Mucosa of gallbladder (tissue), 1 donor: ENCODE measurements at places on chromosomes 7 and 10. TPM values are rescaled to one million over a fixed set of nuclear protein-coding genes. Genes with fewer than 3 reads are reported as not detected.

- DNase-seq, result no peak
Observed at GRCh38 chr7:49791088-49791741, 17.8 kb downstream of the VWC2 start.

DNA sequence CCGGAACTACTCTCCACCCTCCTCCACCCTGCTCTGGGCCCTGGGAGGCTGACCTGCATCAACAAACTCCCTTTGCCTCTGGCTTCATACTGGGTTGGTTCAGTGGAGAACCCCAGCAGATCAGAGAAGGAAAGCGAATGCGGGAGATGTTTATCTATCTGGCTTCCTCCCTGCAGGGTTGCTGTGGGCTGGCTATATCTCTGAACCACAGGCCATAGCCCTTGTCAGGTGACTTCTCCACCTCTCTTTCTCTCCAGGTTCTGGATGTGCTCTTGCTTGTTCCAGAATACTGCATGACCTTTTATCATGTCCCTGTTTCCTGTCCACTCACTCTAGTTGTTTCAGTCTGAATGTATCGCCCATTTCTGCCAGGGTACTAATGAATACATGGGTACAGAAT lies 51.7 kb upstream of the IFRD1 start:
- no peak for DNase-seq

DNA sequence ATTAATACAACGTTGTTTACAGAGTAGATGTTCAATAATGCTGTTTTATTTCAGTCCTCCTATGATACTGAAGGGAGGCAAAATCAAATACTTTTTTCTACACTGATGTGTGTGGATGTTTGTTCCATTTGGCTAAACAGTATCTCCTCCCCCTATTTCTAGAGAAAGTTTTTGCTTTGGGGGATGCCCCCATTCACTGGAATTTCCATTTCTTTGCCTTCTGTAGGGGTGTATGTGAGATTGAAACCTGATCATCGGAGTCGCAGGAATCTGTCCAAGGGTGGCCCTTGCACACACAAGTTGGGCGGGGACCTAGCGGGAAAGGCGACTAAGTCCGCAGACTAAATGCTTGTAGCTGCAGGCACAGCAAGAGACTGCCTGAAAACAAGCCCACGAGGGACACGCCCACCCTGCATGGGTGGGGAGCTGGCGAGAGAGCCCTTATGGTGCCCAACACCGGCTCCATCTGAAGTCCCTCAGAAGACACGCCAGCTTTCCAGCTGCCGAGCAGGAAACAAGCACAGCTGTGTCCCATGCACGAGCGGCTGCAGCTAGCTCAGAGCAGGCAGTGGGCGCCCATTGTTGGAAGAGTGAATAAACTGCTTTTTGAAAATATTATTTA lies 58.0 kb downstream of the ESYT2 start:
- no peak for DNase-seq

Gene TEX47
- not detected for total RNA-seq

DNA sequence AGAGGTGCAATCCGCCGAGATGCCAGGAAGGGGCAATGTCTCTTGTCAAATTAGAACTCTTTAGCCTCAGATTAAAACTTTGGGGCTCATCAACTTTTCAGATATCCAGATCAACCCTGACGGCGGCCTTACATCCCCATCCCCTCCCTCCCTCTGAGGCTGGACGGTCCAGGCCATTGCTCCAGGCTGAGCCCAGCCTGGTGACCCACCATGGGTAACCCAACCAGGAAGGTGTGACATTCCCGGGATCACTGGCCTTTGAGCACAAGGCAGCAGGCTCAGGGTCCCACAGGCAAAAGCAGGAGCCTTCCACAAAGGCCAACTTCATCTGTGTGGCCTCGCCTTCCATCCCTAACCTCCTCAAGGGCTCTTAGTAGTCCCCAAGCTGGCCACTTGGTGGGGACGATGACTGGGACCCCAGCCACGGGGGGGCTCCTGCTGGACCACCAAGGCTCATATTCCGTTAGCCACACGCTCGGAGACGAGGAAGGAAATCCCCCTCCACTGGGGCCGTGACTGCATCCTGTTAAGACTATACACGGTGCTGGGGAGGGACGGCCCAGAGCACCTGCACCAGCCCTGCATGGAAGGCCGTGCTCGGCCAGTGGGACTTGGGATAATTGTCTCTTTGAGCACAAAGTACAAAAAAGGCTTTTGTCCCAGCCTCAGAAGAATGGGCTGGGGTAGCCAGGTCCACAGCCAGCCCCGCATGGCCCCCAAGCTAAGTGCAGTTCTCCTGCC lies 62.8 kb downstream of the ZRANB1 start:
- DNase-seq, result no peak
